ENCODE measurements at places on chromosomes 4 and X. TPM values are rescaled to one million over a fixed set of nuclear protein-coding genes. Genes with fewer than 3 reads are reported as not detected.

ZAR1 gene
- total RNA-seq, result not detected

PDGFC gene
- total RNA-seq, result 52.1 TPM

GRIPAP1 gene
- 92.8 TPM for total RNA-seq

MAGEB1 gene
- total RNA-seq, result not detected

- DNase-seq, result no peak
Measured at GRCh38 chr4:4618847-4619246, 77.0 kb upstream of the STX18 start.

DNA sequence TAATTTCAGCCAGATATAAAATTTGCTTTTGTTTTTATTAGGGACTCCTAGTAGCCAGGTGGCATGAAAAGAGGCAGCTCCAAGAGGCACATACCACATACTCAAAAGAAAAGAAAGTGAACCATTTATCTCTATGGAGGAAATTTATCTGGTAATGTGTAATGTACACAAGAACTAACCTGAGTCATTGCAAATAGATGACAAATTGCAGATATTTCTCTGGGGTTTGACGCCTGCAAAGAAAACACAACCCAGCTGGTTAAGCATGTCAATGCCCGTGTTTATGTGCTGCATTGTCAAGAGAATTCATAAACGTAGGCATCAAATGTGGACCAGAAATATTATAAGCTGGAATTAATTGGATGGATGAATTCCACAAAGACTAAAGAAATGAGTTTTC lies 46.9 kb upstream of the PHKA2 start:
- peak; percentile 14 for DNase-seq

GRCh38 chr4:107130157-107130556 lies 94.0 kb upstream of the DKK2 start:
- no peak for DNase-seq

GRCh38 chr4:22754116-22754515 lies 61.4 kb downstream of the GBA3 start:
- DNase-seq, result no peak

All from Calu3 (cell line).